ENCODE measurements at places on chromosomes 12 and 14.

DNA sequence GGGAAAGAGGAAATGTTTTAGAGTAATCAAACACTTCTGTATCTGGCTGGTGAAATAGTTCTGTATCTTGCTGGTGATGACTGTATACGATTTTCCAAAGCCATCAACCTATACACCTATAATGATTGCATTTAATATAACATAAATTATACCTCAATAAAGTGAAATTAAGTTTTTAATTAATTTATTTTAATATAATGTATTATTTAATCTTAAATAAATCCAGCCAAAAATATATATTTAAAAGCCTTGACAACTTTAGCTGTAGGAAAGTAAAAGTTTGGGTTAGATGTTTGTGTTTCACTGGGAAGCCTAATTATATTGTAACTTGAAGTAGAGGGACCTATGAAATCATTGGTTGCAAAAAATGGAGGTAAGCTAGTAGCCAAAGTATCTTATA, 654.8 kb upstream of the MIS18BP1 start:
- no peak for DNase-seq
- no peak overlapping the region for H3K27ac ChIP-seq
- H3K36me3 ChIP-seq: no peaks in the 10 kb centered on the region

- no peaks in the 10 kb centered on the region for H3K27me3 ChIP-seq
- no peak for DNase-seq
- H3K36me3 ChIP-seq: peaks cover 50% of the 10 kb centered on the region
- H3K4me3 ChIP-seq: peak overlapping the region; percentile 8
Measured at GRCh38 chr12:31303466-31303865, 22.5 kb downstream of the SINHCAF start.

- peak; percentile 22 for DNase-seq
- peaks cover 53% of the 10 kb centered on the region for H3K27me3 ChIP-seq
- H3K4me3 ChIP-seq: peak overlapping the region; percentile 81
- H3K27ac ChIP-seq: peak overlapping the region; percentile 81
Measured at GRCh38 chr12:55931780-55932550, 1.0 kb downstream of the DGKA start.

GRCh38 chr12:76311796-76312195, 36.4 kb downstream of the BBS10 start:
- no peak overlapping the region for H3K4me3 ChIP-seq
- H3K27me3 ChIP-seq: no peaks in the 10 kb centered on the region
- peaks cover 5% of the 10 kb centered on the region for H3K4me1 ChIP-seq
- H3K36me3 ChIP-seq: no peaks in the 10 kb centered on the region

GRCh38 chr12:475286-475685, 15.5 kb downstream of the B4GALNT3 start:
- no peak overlapping the region for H3K4me3 ChIP-seq
- H3K4me1 ChIP-seq: peaks cover 24% of the 10 kb centered on the region
- peaks cover 5% of the 10 kb centered on the region for H3K36me3 ChIP-seq
- H3K27me3 ChIP-seq: no peaks in the 10 kb centered on the region
- H3K27ac ChIP-seq: peak overlapping the region; percentile 1

GRCh38 chr14:20438664-20439063, 2.7 kb upstream of the KLHL33 start:
- peaks cover 14% of the 10 kb centered on the region for H3K27me3 ChIP-seq
- H3K27ac ChIP-seq: no peak overlapping the region
- no peak for DNase-seq
- no peak overlapping the region for H3K4me3 ChIP-seq
- peaks cover 10% of the 10 kb centered on the region for H3K36me3 ChIP-seq
- H3K4me1 ChIP-seq: peaks cover 6% of the 10 kb centered on the region

GRCh38 chr12:108691998-108692808, 39.1 kb downstream of the CORO1C start:
- DNase-seq: no peak
- no peaks in the 10 kb centered on the region for H3K27me3 ChIP-seq
- peak overlapping the region; percentile 89 for H3K27ac ChIP-seq
- no peak overlapping the region for H3K4me3 ChIP-seq

DNA sequence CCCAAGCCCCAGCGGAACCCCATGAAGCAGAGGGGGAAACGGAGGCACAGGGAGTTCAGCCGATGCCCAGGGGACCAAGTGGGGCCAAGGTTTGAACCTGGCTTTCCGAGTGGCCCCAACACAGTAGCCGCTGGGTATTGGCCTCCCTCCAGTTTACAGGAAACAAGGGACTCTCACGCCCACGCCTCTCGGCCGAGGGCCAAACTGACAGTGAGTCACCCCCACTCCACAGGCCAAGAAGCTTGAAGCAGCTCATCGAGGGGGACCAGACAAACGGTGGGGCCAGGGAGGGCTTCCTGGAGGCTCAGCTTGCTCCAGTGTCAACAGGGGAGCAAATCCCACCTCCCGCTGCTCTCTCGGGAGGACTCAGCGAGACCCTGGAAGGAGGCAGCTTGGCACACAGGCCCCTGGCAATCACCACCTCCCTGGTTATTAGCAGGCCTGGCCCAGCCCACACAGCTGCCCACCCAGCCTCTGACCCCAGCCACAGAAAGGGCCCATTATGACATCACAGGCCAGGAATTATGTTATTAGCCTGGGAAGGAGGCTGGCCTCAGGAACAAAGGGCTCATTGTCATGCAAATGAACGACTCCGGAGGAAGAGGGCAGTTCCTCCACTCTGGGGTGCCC, 54.6 kb downstream of the NCOR2 start:
- no peak for DNase-seq
- peaks cover 6% of the 10 kb centered on the region for H3K36me3 ChIP-seq
- H3K27ac ChIP-seq: peak overlapping the region; percentile 95

GRCh38 chr12:114852976-114853529, 169.1 kb upstream of the TBX3 start:
- no peaks in the 10 kb centered on the region for H3K4me1 ChIP-seq
- no peak overlapping the region for H3K27ac ChIP-seq
- no peak for DNase-seq
- no peaks in the 10 kb centered on the region for H3K27me3 ChIP-seq
- H3K36me3 ChIP-seq: peaks cover 1% of the 10 kb centered on the region

DNA sequence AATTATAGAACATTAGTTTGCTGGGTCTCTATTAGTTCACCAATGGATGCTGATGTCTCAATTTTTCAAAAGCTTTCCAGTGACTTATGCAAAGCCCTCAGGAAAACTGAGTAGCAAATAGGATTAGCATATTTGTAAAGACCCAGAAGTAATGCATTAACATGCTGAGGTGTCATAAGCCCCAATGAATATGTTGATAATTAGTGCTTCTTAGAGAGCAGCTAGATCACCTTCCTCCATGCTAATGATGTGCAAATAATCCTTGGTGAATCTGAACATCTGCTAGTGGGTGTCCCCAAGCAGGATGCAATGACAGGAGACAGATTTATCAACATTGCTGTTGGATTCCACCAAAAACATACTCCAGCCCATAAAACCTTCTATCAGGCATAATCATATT, 19.0 kb downstream of the IFNG start:
- no peaks in the 10 kb centered on the region for H3K36me3 ChIP-seq
- no peaks in the 10 kb centered on the region for H3K27me3 ChIP-seq
- no peak overlapping the region for H3K27ac ChIP-seq
- no peaks in the 10 kb centered on the region for H3K4me1 ChIP-seq

All from progenitor cell of endocrine pancreas (in vitro differentiated cells).